ENCODE measurements at places on chromosomes 6 and 20. TPM values are rescaled to one million over a fixed set of nuclear protein-coding genes. Genes with fewer than 3 reads are reported as not detected.

DNA sequence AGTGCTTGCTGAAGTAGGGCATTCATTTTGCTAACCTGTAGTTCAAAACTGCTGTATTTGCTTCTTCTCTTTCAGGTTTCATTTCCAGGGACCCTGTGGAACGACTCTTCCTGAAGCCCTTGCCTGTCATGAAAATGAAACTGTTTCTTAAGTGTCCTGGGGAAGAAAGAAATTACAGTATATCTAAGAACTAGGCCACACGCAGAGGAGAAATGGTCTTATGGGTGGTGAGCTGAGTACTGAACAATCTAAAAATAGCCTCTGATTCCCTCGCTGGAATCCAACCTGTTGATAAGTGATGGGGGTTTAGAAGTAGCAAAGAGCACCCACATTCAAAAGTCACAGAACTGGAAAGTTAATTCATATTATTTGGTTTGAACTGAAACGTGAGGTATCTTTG, 3.4 kb upstream of the NOL7 start:
- no peaks in the 10 kb centered on the region for H3K36me3 ChIP-seq
- no peaks in the 10 kb centered on the region for H3K27me3 ChIP-seq
- H3K4me1 ChIP-seq, result peaks cover 14% of the 10 kb centered on the region
- H3K27ac ChIP-seq, result no peak overlapping the region

DNA sequence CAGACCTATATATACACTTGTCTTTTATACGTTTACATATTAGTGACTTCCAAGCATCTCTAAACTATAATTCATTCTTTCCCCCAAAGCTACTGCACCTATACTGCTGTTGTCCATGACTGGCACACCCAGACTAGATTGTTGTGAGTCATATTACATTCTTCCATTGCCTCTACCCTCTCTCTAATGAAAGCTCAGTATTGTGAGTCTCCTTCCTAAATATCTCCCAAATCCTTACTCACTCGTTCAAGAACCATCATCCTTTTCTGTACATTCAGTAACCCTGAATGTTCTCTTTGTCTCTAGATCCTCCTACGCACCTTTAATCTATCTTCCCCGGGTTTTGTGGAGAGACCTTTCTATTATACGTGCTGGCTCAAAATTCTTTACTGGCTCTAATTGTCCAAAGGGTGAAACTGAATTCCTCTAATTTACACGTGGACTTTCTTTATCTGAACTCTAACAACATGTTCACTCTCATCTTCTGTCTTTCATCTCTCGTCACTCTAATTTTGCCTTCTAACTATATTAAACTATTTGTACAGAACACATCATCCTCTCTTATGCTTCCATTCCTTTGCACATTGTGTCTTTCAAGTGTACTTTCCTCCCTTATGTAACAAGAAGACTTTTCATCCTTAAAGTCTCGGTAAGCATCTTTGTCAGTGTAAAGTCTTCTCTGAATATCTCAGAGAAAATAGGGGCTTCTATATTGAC, 109.3 kb downstream of the IBTK start:
- no peaks in the 10 kb centered on the region for H3K27me3 ChIP-seq
- no peaks in the 10 kb centered on the region for H3K36me3 ChIP-seq
- no peak overlapping the region for H3K4me3 ChIP-seq
- DNase-seq, result no peak
- H3K4me1 ChIP-seq, result peaks cover 8% of the 10 kb centered on the region

GRCh38 chr20:50330504-50331313, 140.1 kb downstream of the CEBPB start:
- H3K36me3 ChIP-seq, result no peaks in the 10 kb centered on the region
- no peak overlapping the region for H3K4me3 ChIP-seq
- peaks cover 14% of the 10 kb centered on the region for H3K27me3 ChIP-seq
- no peak overlapping the region for H3K27ac ChIP-seq
- DNase-seq, result no peak

- H3K27ac ChIP-seq, result no peak overlapping the region
- no peaks in the 10 kb centered on the region for H3K36me3 ChIP-seq
- no peak overlapping the region for H3K4me3 ChIP-seq
- H3K4me1 ChIP-seq, result peaks cover 7% of the 10 kb centered on the region
These were observed 67.2 kb upstream of the RNF24 start for GRCh38 chr20:4082406-4083097.

DNA sequence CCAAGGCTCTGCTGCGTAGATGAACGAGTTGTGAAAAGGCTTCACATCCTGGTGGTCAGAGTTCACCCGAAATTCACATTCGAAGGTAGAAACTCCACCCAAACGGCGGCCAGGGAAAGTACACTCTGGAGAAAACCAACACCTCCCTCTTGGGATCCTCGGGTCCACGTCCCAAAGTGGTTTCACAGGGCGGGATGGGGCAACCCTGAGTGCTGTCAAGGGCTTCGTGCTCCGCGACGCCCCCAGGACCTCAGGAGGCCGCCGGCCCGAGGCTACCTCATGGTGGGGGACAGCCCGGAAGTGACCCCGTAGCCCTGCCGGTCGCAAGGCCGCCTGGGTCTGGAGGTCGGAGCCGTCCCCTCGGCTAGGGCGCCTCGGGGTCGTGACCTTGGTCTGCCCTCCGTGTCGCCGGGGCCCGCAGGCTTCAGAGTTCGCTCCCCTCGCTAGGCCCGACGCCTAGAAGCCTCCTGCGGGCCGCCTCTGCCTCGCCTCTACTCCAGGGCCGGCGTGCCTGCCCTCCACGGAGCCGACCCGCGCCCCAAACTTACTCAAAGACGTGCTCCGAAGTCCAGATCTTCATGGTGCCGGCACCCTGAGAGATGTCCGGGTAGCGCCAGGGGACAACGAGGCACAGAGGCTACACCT, at the start of gene PRELID3B:
Gene PRELID3B (minus strand): TSS at position 636 of the 645 bp plus-strand sequence. CDS start 56 bp downstream, at position 580.
- DNase-seq, result no peak
- H3K27ac ChIP-seq, result no peak within 1 kb of the TSS
- peaks cover 4% of the 10 kb centered on the region for H3K36me3 ChIP-seq
- H3K4me3 ChIP-seq, result peak within 1 kb of the TSS; percentile 26

- H3K4me3 ChIP-seq, result no peak overlapping the region
- H3K27me3 ChIP-seq, result no peaks in the 10 kb centered on the region
- no peaks in the 10 kb centered on the region for H3K36me3 ChIP-seq
- no peak overlapping the region for H3K27ac ChIP-seq
These were observed 12.6 kb downstream of the GLP1R start for GRCh38 chr6:39061182-39061581.

DNA sequence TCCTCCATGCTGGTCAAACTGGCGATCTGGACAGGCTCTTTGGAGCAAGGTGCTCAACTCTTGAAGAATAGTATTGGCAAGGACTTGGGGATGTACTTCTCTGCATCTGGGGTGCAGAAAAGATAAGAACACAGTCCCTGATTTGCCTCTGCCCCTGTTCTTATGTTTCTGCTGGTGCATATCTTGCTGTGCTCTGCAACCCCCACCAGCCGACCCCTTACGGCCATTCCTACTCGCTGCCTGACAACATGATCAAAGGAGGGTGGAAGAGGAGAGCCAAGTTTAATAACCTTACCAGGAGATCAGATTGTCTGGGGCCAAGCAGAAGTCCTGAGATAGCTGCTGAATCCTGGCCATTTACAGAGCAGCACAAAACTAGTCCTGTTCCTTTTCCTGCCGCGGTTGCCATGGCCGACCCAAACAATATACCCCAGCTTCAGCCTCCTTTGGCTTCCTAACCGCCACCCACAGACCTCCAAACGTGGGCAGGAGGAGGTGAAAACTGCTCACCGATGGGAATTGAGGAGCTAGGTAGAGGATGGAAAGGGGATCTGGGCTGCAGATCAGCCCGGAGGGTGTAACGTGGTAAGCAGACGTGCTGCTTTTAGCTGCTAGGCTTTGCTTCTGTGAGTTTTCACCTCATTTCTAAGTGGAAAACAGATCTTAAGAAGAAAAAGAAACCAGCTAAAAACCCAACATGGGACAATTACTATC, 60.9 kb downstream of the ATXN1 start:
- peaks cover 7% of the 10 kb centered on the region for H3K4me1 ChIP-seq
- H3K27ac ChIP-seq, result no peak overlapping the region
- peak; percentile 32 for DNase-seq
- no peaks in the 10 kb centered on the region for H3K36me3 ChIP-seq
- H3K27me3 ChIP-seq, result no peaks in the 10 kb centered on the region

- no peak overlapping the region for H3K27ac ChIP-seq
- H3K4me3 ChIP-seq, result no peak overlapping the region
- no peak for DNase-seq
These were observed 52.5 kb downstream of the HLA-A start for GRCh38 chr6:29994826-29995225.

- no peak overlapping the region for H3K27ac ChIP-seq
- H3K36me3 ChIP-seq, result no peaks in the 10 kb centered on the region
- no peaks in the 10 kb centered on the region for H3K27me3 ChIP-seq
- H3K4me1 ChIP-seq, result no peaks in the 10 kb centered on the region
- H3K4me3 ChIP-seq, result no peak overlapping the region
- DNase-seq, result no peak
These were observed 125.9 kb upstream of the INSM1 start for GRCh38 chr20:20241976-20242375.

DNA sequence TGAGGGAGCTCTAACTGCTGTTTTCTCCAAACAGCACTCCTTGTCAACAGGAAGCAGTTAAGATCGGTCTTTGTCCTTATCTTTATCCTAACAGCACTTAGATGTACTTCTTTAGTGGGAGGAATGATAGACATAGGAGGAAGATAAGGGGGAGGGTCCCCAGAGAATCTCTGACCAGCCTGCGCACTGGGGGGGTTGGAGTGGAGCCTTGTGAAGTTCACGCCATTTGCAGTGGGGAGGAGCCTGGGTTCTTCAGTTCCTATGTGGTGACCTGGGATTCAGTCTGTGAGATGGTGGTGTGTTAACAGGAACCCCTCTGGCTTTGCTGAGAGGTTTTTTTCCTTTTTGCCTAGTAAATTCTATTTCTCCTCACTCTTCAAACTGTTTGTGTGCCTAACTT, 18.1 kb upstream of the ASCC3 start:
- no peak for DNase-seq
- H3K27ac ChIP-seq, result no peak overlapping the region
- H3K27me3 ChIP-seq, result no peaks in the 10 kb centered on the region
- H3K36me3 ChIP-seq, result no peaks in the 10 kb centered on the region

GRCh38 chr6:13992417-13993055, 67.8 kb downstream of the RNF182 start:
- no peaks in the 10 kb centered on the region for H3K36me3 ChIP-seq
- H3K4me3 ChIP-seq, result no peak overlapping the region
- H3K4me1 ChIP-seq, result no peaks in the 10 kb centered on the region
- no peak for DNase-seq
- no peaks in the 10 kb centered on the region for H3K27me3 ChIP-seq

DNA sequence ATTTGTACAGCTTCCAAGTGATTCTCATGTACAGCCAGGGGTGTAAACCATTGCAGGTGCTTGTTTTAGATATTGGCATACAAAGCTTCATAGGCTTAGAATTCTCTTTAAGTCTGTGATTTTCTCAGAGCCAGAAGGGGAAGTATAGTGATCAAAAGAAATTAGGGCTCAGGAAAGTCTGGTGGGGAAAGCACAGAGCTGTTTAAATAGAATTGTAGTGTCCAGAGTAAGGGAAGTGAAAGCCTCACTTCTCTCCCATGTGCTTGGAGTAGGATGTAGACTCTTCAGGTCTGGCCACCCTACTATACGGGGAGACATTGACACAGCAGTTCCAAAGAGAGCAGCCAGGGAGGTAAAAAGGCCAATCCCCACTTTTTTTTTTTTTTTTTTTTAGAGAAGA, 10.4 kb downstream of the GCNT2 start:
- DNase-seq, result no peak
- no peaks in the 10 kb centered on the region for H3K27me3 ChIP-seq

DNA sequence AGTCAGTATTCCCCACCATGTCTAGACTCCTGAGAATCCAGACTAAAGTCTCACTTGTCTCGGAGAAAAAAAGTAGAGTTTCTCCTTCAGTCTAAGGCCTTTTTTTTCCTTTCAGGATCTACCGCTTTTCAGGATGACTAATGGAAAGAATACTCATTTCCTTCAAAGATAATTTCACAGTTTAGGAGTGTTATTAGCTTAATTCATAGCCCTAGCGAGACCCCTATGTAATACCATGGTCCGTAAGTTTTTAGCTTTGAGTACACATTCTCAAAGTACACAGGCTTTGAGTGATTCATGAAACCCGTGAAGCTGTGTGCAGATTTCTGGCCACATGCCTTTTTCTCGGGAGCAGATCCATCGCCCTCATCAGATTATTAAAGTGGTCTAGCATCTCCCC, 133.1 kb downstream of the SOX4 start:
- H3K36me3 ChIP-seq, result no peaks in the 10 kb centered on the region
- peaks cover 15% of the 10 kb centered on the region for H3K4me1 ChIP-seq
- no peak overlapping the region for H3K4me3 ChIP-seq
- no peaks in the 10 kb centered on the region for H3K27me3 ChIP-seq

- H3K27ac ChIP-seq, result no peak overlapping the region
- no peaks in the 10 kb centered on the region for H3K4me1 ChIP-seq
- H3K4me3 ChIP-seq, result no peak overlapping the region
These were observed 63.8 kb downstream of the UBR2 start for GRCh38 chr6:42627674-42628073.

DNA sequence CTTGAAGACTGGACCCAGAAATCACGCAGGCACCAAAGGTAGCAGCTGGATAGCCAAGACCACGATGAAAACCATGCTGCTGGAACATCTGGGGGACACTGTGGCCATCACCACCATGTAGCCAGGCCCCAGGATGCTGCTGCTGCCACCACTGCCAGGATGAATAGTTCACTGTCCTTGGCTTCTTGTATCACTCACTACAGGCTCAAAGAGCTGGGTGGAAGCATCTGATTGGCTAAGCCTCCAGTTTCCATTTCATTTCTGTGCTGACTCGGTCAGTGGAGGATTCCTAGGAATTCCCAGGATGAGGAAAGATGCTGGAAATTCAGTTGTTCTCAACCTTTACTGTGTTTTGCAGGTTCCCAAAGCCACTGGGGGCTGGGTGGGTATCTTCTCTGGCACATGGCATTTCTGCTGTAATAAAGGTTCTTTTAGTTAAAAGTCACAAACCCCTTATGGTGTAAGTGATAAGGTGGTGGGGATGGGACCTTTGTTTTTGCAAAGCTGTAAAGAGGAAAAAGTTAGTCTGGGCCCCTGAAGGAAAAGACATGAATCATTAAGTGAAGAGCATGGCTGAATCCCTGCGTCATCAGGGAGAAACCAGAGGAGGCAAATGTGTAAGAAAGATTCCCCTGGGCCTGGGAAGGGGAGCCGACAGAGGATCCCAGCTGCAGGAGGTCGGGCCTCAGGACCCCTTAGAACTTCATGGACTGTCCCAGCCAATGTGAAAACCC, 75.6 kb upstream of the RNF24 start:
- no peaks in the 10 kb centered on the region for H3K36me3 ChIP-seq
- no peak overlapping the region for H3K4me3 ChIP-seq
- H3K4me1 ChIP-seq, result no peaks in the 10 kb centered on the region
- DNase-seq, result peak; percentile 48

Gene TTBK1
- 0.12 TPM for total RNA-seq

Gene MAPK13
- 8.2 TPM for total RNA-seq

Gene DLL1
- 2.0 TPM for total RNA-seq

Gene NKAIN2
- total RNA-seq, result not detected

Gene LINC00237
- not detected for total RNA-seq

Gene BMP6
- 221 TPM for total RNA-seq

Gene TRIM10
- total RNA-seq, result not detected

Gene KHDC1
- total RNA-seq, result 3.3 TPM

Gene NFKBIE
- 15.6 TPM for total RNA-seq

Gene COL11A2
- 1.7 TPM for total RNA-seq

Measured in endothelial cell of umbilical vein (primary cell).